ENCODE measurements at places on chromosomes 3 and 15. TPM values are rescaled to one million over a fixed set of nuclear protein-coding genes. Genes with fewer than 3 reads are reported as not detected.

The ILDR1 gene
- polyA plus RNA-seq, result 2.2 TPM

The LTK gene
- polyA plus RNA-seq, result 0.19 TPM

The LMAN1L gene
- polyA plus RNA-seq, result not detected

The TFDP2 gene
- 6.9 TPM for polyA plus RNA-seq

The GOLGA8K gene
- polyA plus RNA-seq, result 1.7 TPM

The SLC22A13 gene
- 0.05 TPM for polyA plus RNA-seq

The NMNAT3 gene
- polyA plus RNA-seq, result 5.7 TPM

The TTLL13 gene
- 2.4 TPM for polyA plus RNA-seq

The LRRFIP2 gene
- polyA plus RNA-seq, result 22.4 TPM

The GPR149 gene
- not detected for polyA plus RNA-seq

The ADAMTS17 gene
- polyA plus RNA-seq, result 10.6 TPM

The B3GNT5 gene
- 3.0 TPM for polyA plus RNA-seq

The RPLP1 gene
- polyA plus RNA-seq, result 638 TPM
